Left kidney (tissue), 8 donors: ENCODE measurements at places on chromosomes 16 and 17.

- DNase-seq, result no peak
Measured at GRCh38 chr16:727291-727977, 528 bp downstream of the HAGHL start.

- DNase-seq, result no peak
Measured at GRCh38 chr17:14923981-14924380, 341.1 kb downstream of the PMP22 start.

GRCh38 chr17:20315311-20315710 lies 152.0 kb downstream of the LGALS9B start:
- DNase-seq, result no peak

DNA sequence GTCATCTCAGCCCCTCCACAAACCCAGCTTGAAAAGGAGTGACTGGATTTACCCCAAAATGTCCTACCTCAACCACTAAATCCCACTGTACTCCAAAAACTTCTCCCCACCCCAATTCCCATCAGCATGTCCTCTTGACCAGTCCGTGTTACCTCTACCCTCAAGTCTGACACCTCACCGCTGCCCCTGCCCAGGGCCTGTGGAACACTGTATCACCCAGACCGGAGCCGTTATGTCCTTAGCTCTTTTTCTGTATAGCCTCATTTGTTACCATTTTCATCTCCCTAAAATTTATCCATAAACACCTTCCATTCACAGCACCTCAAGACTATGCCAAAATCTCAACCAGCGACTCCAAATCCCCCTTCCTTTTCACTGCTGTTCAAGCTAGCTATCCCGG lies 2.4 kb downstream of the PHF23 start:
- DNase-seq, result no peak

GRCh38 chr17:3919123-3919624 lies 2.9 kb upstream of the P2RX1 start:
- no peak for DNase-seq

- no peak for DNase-seq
Measured at GRCh38 chr16:58252716-58253115, 42.1 kb downstream of the PRSS54 start.

GRCh38 chr17:78432226-78433012 lies 54.0 kb downstream of the PGS1 start:
- DNase-seq, result no peak

DNA sequence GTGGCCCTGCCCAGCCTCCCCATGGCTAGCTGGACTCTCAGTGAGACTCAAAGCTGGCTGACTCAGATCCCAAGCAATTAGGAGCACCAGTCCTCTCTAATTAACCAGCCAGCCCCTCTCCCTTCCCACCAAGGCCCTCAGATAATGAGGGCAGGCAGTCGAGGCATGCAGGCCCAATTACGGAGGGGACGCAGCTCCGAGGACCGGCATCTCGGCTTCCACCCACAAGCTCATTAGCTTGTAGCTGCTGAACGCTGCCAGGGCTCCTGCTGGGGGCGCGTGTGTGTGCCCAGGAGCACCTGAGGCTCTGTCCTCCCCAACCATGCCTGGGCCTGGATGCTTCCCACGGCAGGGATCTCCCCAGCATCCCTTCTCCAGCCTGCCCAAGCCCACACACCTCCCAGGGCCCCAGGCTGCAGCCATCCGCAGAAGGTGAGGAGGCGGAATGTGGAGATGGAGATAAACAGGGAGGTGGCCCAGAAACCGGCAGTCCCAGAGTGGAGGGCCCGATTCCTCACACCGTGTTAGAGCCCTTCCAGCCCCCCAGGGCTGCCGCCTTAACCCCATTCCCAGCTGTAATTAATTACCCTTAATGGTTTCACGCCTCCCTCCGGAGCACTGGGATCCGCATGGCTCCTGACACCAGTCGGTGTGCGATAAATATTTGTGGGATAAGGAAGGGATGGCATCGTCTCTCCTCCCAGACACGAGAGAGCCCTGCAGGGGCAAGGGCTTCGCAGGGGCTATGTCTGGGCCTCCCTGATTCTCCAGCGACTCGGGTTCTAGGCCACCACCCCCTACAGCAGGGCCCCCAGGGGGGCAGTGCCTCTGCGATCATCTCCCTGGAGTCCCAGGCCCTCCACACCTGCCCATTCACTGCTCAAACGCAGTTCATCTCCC lies 42.2 kb downstream of the RPH3AL start:
- no peak for DNase-seq

DNA sequence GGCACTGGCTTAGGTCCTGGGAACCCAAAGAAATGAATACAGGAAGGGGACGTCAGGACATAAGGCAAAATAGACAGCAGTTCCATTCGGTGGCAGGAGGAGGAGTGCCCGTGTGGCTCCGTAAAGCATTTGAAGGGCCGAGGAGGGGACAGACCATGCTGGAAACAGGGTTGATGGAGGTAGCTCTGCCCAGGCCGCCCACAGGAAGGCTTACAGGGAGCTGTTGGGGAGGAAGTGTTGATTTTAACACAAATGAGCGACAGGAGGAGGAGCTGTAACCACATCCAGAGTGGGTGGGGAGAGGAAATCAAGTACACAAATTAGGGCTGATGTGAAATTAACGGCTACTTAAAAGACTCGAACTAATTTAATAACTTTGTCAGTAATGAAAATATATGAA lies 54.6 kb downstream of the RBFOX3 start:
- DNase-seq, result no peak

DNA sequence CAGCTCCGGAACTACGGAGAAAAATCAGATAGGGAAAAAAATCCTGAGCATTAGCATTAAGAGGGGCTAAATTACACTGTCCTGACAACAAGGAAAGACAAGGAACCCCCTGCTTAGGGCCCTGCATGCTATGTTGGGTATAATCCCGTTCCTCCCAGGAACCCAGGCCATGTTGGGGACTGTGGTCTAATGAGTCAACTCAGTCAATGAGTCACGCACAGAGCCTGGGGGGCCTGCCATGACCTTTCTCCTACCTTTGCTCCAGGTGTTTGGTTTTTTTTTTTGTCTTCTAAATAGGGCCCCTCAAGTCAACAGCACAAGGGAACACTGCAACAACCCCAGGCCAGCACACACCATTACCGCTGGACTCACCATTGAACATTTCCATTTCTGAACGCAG lies 8.9 kb upstream of the ZNF200 start:
- DNase-seq, result no peak

DNA sequence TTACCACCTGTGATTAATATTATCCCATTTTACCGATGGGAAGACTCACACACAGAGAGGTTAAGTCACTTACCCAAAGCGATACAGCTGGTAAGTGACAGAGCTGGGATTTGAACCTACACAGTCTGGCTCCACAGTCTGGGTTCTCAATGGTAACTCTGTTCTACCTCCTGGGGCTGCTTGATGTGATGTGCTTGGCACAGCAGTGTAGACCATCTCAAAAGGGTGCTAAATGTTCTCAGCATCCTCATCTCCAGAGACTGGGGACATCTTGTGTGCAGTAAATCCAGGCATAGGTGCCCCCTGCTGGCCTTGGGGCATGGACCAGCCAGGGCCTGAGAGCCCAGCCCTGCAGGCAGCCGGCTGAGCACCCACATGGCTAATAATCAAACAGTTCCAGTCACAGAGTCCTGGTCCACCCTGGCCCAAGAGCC lies 15.4 kb upstream of the KATNB1 start:
- DNase-seq, result no peak

GRCh38 chr16:2515180-2515851 lies 1.6 kb downstream of the ATP6V0C start:
- no peak for DNase-seq

GRCh38 chr17:57985675-57985974 lies 2.4 kb downstream of the VEZF1 start:
- DNase-seq, result no peak

DNA sequence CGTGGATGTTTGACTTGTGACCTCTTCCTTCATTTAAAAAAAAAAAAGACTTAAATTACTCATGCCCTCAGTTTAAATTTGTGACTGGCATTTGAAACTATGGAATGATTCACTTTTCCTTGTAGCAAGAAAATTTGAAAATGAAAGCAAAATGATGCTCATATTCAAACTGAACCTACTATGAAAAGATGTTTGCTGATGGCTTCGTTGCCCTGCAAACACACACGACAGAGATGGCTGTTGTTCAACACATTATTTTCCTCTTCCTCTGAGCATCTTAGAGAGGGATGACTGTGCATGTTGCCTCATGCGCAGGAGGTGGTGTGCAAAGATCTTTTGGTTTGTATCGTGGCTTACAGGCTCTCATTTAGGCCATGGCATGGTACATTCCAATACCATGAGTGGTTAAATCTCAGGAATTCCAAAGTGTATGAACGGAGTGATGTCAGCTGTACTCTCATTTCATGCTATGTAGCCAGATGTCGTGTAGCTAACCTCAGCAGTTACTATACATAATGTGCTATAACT lies 164.5 kb downstream of the PRKCA start:
- peak; percentile 65 for DNase-seq

GRCh38 chr17:13410214-13410613 lies 191.5 kb downstream of the HS3ST3A1 start:
- DNase-seq, result no peak

DNA sequence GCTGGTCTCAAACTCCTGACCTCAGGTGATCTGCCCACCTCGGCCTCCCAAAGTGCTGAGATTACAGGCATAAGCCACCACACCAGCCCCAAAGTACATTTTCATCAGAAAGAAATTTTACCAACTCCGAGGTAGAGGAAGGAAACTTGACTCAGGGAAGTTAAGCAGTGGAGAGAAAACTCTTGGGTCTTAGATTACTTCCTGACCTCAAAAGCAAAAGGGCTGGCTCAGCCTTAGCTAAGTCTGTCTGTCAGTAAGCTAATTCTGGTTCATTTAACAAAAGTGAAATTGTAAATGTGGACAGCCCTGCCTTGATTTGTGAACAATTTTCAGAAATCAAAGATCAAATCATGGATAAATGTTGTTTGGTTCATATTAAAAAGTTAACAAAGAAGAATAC lies 30.6 kb downstream of the MAP2K6 start:
- DNase-seq, result no peak

DNA sequence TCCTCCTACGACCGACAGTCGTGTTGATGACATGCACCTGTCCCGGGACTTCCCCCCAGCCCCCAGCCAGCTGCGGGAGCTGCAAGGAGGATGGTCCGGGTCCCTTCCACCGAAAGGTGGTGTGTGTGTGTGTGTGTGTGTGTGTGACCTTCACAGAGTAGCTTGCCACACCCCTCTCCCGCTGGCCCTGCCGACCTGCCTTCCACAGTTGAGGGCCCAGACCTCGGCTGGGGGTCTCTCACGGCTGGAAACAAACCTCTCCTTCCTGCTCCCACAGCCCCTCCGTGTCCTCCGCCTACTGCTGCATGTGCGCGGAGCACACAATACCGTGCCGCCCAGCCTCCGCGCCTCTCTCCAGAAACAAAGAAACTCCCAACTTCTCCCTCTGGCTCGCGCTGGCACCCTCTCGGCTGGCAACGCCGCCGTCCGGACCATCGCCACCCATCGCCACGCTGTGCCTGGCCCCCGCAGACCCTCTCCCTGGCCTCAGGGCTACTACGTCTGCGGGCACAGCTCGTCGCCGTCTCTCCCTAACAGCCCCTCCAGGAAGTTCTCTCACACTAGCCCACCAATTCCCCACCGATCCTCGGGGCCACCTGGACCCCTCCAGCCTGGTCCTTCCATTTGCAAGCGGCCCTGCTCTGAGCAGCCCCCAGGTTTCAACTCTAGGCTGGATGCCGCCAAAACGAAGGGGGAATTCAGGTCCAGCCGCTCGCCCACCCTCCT lies 81.2 kb downstream of the TIMM22 start:
- no peak for DNase-seq

DNA sequence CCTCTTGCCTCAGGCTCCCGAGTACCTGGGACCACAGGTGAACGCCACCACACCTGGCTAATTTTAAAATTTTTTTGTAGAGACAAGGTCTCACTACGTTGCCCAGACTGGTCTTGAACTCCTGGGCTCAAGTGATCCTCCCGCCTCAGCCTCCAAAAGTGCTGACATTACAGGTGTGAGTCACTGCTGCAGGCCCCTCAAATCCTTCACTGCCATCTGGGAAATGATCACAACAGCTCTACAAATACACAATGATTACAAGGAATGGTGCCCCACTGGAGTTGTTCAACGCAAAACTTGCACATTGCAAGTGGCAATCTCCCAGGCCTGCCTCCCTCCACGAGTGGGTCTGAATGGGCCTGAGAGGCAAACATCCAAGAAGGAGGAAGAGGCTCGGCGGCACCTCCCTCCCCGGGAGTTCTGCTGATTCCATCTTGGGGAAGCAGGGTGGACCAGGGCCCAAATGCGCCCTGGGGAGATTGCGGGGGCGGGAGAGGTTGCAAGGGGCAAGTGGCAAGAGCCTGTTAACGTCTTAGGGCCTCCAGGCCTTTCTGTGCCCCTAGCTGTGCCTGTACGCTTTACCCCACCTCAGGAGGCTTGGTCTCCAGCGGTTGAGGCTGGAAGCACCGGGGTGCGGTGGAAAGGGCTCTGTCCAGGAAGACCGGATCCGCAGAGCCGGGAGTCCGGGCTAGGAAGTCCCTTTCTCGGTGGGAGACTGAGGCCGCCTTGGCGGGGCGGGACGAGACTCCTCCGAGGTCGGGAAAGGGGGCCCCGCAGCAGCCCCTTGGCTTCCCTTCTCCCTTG lies 656 bp upstream of the IGFBP4 start:
- DNase-seq, result no peak

- DNase-seq, result no peak
Measured at GRCh38 chr16:2720064-2720457, at the start of gene PRSS27. Gene PRSS27, minus strand, starts transcription at chr16:2720224. Its CDS starts 64 bp downstream, at chr16:2720160.
